Uterus (tissue), 4 donors: ENCODE measurements at places on chromosomes 5 and 9.

- no peak for DNase-seq
These were observed 145.8 kb downstream of the AOPEP start for GRCh38 chr9:94872083-94872833.

DNA sequence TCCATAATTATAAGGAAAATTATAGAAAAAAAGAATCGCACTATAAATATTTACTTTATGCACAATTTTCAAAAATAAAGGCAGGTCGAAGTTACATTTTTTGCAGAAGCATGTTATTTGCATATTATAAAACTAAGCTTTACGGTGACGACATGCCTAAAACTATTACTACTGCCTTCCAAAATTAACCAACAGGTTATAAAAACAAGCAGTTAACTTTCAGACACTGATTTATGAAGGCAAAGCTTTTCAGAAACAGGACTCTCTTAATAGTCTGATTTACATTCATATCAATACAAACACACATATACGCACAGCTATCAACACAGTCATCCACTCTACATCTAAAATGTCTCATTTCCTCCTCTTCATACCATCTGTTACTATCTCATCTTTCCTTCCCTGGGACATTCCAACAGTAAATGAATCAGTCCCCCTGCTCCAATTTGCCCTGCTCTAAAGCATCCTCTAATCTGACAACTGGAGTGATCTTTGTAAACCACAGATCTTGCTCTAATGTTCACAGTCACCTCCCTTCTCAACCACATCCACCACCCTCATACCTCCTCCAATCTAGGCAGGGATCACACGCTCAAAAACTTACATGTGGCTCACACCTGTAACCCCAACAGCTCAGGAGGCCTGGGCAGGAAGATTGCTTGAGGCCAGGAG is 21.6 kb downstream of the FBXW11 start:
- no peak for DNase-seq

GRCh38 chr5:115402822-115403577 is 106.5 kb upstream of the CCDC112 start:
- DNase-seq, result no peak

GRCh38 chr9:13358128-13358527 is 78.6 kb upstream of the MPDZ start:
- no peak for DNase-seq

- no peak for DNase-seq
These were observed 1.3 kb upstream of the PLPPR1 start for GRCh38 chr9:101027236-101027635.

DNA sequence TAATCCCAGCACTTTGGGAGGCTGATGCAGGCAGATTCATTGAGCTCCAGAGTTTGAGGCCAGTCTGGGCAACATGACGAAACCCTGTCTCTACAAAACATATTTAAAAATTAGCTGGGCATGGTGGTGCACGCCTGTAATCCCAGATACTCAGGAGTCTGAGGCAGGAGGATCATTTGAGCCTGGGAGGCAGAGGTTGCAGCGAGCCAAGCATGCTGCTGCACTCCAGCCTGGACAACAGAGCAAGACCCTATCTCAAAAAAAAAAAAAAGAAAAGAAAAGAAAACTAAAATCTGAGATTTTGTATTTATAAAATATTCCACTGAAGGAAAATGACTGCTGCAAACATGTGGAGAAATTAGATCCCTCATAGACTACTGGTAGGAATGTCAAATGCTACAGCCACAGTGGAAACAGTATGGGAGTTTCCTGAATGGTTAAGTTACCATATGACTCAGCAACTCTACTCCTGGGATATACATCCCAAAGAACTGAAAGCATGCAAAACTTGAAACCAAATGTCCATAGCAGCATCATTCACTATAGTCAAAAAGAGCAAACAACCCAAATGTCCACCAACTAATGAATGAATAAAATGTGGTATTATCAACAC is 106.1 kb downstream of the UBAP2 start:
- DNase-seq, result no peak

DNA sequence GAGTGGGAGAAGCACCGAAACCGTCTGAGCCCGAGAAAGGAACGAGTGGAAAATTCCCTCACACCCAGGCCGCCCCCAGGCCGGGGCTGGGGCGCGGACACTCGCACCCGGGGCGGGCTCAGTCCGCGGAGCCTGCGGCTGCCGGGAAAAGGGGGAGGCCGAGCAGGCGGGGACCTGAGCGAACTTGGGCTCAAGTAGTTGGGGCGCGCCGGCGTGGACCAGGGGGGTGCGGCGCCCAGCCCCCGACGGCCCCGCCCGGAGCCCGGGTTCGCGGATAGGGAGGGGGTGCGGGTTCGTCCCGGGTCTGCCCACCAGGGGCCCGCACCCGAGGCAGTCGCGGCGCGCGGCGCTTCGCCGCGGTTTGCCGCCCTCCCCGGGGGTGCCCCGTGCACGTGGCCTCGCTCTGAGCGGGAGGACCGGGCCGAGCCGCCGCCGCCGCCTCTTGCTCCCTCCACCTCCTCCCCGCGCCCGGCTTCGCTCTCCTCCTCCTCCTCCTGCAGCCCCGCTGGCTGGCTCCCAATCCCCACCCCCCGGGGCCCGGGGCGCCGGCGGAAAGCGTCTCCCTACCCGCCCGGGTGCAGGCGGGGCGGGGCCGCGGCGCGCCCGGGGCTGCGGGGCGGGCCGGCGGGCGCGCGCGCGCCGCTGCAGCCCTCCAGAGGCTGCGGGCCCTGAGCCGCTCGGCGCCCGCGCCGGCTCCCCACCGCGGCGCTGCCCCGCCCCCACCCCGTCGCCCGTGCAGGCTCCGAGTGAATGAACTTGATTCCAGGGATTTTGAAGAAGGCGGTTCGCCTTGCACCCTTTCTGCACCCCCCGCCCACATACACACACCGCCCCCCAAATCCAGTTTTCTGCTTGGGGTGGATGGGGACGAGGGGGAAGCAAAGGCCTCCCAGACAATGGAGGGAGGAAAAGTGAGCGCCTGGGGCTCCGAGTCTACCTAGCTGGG is 1.3 kb upstream of the NFIB start:
- DNase-seq, result peak; percentile 94

- DNase-seq, result no peak
These were observed 109.4 kb downstream of the PSD2 start for GRCh38 chr5:139904816-139905661.
